ENCODE measurements at places on chromosomes 5 and 9.

DNA sequence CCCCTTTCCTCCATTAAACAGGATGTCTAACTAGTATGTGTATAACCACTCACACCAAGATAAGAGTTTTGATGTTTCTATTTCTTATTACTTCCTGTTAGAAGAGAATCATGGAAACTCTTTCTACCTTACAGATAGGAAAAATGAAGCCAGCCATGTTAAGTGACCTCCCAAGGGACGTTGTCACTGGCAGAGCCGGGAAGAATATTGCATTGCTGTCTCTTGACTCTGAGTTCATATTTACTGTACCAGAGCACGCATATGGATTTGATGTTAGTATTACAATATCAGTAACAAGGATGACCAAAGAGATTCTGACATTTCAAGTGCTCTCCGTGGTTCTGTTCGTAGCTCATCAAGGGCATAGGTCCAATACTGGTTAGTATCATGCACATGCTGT is 12.5 kb upstream of the C5orf63 start:
- no peak for DNase-seq

DNA sequence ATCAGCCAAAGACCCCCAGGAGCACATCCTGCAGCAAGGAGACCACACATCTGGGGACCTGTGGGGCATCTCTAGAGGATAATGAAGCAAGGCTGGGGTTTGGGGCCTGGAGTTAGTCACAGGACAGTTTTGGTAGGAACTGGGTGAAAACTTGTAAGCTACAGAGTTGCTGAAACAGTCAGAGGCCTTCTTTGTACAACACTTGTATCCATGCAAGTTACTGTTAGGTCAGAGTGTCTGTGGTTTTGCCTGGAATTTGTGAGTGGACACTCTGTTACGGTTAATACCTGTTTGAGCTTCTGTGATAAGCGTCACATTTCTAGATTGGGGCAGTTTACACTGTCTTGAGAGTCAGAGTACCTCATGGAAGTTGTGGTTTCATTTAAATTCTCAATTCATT is 22.6 kb upstream of the ASPN start:
- DNase-seq: no peak

- no peak for DNase-seq
Observed at GRCh38 chr9:91483835-91484234, 60.2 kb upstream of the NFIL3 start.

GRCh38 chr5:71651579-71651978 is 64.4 kb downstream of the MCCC2 start:
- DNase-seq: no peak

DNA sequence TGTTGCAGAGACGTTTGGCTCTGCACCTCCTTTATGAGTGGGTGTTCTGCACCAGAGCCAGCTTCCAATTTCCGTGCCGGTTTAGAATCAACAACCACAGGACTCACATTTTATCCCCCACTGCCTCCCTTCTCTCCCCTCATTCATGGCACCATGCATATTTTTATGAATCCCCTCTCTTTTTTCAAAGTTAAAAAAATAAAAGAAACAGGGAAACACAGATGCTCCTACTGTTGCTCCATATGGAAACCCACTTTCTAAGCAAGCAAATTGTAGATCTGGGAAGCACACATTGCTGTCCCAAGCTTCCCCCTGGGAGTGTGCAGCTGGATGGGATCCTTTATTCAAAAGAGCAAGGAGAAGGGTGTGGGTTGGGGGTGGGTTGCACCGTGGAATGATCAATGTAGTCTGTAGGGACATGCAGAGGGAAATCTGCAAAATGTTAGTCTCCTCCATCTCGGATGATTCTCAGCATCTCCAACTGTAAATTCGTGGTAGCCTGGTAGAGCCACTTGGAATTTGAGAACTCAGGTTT is 410.0 kb upstream of the ADAMTSL1 start:
- DNase-seq: no peak

DNA sequence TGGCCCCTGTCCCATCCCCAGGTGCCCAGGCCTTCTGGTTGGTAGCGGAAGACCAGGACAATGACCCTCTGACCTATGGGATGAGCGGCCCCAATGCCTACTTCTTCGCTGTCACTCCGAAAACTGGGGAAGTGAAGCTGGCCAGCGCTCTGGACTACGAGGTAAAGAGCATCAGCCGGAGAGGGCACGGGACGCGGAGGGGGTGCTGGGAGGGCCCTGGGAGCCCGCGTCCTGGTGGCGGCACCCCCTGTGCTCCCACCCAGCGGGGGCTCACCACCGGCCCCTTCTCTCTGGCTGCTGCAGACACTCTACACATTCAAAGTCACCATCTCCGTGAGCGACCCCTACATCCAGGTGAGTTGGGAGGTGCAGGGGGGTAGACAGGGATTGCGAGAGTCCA is 19.5 kb downstream of the CDHR2 start:
- no peak for DNase-seq

DNA sequence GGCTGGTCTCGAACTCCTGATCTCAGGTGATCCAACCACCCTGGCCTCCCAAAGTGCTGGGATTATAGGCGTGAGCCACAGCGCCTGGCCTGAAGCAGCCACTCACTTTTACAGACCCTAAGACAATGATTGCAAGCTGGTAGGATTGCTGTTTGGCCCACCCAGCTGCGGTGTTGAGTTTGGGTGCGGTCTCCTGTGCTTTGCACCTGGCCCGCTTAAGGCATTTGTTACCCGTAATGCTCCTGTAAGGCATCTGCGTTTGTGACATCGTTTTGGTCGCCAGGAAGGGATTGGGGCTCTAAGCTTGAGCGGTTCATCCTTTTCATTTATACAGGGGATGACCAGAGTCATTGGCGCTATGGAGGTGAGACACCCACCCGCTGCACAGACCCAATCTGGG is 1.5 kb downstream of the CA9 start:
- no peak for DNase-seq

DNA sequence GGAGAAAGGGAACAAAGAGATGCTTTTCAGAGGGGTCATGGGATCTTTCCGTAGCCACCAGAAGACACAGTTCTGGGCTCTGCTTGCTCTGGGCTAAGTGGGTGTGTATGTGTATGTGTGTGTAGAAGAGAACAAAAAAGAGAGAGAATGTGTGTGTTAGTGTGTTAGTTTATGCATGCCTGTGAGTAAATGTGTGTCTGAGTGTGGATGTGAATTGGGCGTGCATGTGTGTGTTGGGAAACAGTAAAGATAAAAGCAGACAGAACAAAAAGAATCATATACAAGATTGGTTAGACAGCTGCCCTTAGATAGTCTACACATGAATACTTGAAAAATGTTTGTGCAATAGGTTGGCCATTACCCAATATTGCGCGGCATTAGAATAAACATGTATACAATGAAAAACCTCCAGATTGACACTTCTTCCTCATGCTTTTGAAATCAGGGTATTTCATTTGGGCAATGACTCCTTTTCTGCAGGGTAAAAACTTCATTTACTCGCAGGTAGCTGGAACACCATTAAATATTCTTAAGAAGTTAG is 36.5 kb upstream of the HSPA9 start:
- no peak for DNase-seq

DNA sequence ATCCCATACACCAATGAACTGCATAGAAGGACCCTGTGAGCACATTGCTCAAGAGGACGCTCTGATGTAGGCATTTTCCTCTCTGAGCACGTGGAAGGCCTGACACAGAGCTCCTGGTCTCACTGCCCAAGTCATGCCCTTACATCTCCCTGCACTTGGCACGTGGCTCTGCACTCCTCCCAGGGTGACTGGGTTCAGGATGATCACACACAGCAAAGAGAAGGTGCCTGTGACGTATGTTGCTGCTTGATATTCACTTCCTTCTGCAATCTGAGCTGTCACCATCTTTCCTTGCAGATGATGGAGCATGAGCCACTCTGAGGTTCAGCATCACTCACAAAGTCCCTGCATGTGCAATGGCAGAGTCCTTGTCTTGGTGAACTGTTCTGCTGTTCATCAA is 125.2 kb downstream of the FSTL4 start:
- no peak for DNase-seq

- no peak for DNase-seq
Observed at GRCh38 chr9:95171001-95171400, 146.5 kb downstream of the FANCC start.

GRCh38 chr5:102018279-102018678 is 277.8 kb downstream of the SLCO4C1 start:
- no peak for DNase-seq

GRCh38 chr5:116605310-116606070 is 30.9 kb upstream of the SEMA6A start:
- DNase-seq: peak; percentile 29

GRCh38 chr5:57802131-57802530 is 319.5 kb upstream of the ACTBL2 start:
- no peak for DNase-seq

- peak; percentile 61 for DNase-seq
Observed at GRCh38 chr9:127225801-127226625, 38.6 kb upstream of the GARNL3 start.

DNA sequence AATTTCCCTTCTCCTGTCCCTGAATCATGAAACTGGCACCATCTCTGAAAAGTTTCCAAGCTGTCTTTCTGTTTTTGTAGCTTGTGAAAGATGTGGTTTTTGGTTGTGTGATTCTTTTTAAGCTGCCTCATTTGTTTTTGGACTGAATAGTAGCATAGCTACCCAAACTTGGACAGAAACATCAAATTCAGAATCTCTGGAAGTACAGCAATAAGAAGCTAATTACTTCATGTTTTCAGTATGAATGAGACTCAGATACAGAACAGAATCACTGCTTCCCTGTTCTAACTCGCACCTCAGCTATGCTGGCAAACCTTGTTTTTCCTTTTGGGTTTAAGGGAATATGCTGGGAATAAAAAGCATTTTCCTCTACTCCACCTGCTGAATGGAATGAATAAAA is 101.0 kb downstream of the FGF1 start:
- DNase-seq: no peak

DNA sequence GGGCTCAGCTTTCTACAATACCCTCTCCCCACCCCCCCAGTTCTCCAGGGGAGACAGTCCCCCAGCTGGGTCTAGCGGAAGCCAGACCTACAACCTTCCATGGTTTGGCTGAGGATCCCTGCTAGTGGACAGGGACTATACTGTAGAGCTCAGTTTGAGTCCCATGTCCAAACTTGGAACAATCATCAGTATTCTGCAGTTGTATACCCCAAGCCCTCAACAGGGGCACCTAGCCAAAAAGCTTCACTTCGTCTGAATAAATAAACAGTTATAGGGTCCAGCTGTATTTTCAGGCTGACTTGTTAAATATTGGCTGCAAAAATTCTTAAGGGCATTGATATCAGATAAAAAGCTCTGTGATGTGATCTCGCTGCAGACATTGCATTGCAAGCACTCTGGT is 15.4 kb upstream of the C9 start:
- DNase-seq: peak; percentile 32
